ENCODE measurements at places on chromosomes 1 and 21.

GRCh38 chr1:116289193-116289592 is 83.9 kb upstream of the ATP1A1 start:
- no peak for DNase-seq

- no peak for DNase-seq
Observed at GRCh38 chr1:240511789-240512188, 100.2 kb downstream of the GREM2 start.

GRCh38 chr1:66556161-66556611 is 22.2 kb downstream of the SGIP1 start:
- DNase-seq, result no peak

GRCh38 chr1:56378341-56379070 is 200.9 kb downstream of the PLPP3 start:
- DNase-seq, result no peak

DNA sequence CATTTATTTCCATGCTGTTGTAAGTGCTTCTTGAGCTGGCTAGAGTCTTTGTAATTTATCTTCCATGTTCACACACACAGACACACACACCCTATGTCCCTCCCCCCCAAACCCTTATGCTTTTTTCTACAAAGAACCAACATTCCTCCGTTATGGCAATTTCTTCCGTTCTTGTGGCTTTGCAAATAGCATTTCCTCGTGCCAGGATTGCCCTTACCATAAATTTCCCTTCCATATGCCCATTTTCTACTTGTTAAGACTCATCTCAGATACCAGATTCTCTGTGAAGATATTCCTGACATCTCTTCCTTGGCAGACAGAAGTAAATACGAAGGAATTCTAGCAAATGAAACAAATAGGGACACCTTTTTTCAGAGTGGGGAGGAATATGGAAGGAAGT is 26.0 kb downstream of the RALGPS2 start:
- no peak for DNase-seq

DNA sequence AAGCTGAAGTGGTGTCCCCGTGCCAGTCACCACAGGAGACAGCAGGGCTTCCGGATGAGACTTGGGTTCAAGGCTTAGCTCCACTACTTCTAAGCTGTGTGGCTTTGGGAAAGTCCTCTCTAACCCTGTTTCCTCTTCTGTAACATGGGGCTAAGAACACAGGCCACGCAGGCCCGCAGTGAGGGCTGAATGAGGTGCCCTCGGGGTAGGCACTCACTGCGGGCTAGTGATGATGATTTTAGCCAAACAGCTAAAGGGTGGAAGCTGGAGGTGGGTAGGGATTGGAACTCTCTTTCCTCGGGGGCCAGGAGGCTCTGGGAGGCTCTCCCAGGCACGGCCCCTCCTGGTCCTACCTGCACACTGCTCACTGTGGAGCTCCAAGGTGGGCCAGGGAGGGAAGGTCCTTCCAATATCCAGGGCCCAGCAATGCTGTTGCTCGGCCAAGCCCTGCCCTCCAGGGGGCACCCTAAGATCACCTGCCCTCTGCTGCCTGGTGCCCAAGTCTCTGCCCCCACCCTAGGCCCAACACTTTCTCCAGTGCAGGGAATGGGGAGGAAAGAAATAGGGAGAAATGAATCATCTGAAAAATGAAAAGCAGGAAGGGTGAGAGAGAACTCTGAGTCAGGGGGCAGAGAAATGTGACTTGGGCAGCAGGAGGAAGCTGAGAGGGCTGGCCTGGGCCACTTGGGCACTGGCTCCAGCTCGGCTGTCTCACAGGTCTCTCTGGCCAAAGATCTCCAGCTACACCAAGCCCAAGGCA is 19.2 kb upstream of the EVA1B start:
- peak; percentile 82 for DNase-seq

- peak; percentile 80 for DNase-seq
Observed at GRCh38 chr21:36419996-36420395, 34.8 kb downstream of the CHAF1B start.

DNA sequence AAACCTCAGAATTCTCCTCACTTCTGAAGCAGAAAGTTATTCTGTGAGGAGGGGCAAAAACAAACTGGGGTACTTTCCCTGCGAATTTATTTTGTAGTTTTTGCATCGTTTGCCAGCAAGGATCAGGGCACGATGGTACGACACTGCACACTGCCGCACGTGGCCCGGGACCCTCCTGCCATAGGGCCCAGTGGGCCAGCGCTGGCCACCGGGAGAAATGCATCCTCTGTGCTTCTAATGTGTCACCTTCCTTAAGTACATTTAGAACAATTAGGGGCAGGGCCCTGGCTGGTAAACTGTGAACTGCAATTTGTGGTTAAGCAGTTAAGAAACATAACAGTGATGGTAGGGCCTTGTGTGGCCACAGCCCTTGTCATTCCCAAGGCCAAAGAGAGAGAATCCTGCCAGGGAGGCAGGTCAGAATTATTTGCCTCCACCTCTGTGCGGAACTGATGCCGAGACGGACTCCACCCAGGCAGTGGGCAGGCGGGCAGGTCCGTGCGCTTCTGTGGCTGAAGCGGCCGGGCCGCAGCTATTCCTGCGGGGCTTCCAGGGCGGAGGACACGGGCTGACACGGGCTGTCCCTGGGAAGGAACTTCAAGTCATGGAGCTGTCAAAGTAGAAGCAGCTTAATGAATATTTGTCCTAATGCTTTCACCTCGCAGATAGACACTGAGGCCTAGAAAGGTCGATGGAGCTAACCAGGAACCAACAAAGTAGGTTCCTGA is 12.5 kb downstream of the GPR137B start:
- DNase-seq, result no peak

- DNase-seq, result no peak
Observed at GRCh38 chr1:153705484-153705883, 22.4 kb upstream of the INTS3 start.

DNA sequence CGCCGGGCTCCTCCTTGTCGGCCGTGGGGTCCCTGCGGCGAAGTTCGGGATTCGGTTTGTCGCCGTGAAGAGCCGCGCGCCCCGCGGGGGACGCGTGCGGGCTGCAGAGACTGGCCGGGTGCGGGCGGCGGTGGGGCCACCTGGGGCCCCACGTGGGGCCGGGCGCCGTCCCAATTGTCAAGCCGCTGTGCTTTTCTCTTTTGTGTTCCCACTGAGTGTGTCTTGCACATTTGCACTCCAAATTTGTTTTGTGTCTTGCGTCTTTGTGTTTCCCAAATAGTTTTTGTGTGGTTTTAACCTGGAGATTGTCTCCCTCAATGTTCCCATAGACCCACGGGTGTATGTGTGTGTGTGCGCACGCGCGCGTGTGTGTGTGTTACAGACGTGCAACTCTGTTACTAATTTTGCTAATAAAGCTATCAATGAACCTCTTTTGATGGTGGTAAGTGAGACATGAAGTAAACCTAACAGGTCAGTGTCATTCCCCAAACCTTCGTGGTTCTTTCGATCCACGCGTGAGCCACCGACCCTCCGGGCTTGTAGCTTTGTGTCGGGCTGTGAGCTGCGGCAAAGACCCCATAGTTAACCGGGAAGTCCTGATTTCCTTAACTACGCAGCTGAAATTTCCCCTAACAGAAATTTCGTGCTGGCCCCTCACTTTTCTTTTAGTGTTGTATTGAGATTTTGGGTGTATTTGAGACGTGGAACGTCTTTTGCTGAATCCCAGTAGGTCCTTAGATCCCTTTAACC is 708 bp downstream of the PRDM2 start:
- peak; percentile 58 for DNase-seq

DNA sequence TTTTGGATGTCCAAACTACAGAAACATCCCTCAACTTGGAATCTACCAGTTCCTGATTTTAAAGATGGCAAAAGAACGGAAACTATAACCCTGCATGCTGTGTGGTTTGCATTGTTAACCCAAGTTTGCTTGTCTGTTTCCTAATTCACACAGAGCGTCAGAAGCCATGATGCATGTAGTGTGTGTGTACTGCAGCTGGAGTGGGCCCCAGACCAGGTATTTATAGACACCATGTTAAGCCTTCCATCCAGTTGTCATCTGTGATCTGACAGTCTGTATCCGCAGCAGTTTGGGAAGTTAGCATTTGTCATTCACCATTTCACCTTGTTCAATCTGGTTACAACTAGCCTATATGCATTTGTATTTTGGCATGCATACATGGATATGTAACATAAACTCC is 27.7 kb upstream of the PLEKHM2 start:
- no peak for DNase-seq

DNA sequence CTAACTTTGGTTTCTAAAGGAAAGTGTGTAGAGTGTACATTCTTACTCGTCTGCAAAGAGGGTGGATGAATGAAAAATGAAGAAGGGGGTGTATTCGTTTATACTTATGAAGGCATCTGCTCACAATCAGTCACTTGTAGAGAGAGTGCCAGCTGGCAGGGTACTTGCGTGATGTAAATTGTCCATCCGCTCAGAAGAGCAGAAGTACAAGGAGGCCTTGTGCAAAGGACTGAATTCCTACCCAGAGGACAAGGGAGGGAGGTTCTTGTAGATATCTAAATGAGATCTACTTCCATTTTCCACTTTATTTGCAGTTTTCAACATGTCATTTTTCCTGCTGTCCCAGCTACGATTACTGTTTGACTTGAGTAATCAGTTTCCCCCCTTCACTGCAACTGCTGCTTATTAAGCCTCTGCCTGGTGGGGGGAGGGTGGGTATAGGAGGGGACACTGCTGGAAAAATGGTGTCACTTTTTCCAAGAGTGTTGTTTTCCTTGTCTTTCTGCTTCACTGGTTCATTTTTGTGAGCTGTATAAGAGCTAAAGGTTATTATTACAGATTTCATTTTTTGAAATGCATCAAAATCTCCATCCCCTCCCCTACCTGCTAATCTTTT is 67.3 kb downstream of the LAMC1 start:
- peak; percentile 60 for DNase-seq

Data from tibial artery (tissue), 4 donors.